ENCODE measurements at places on chromosomes 5 and 9.

DNA sequence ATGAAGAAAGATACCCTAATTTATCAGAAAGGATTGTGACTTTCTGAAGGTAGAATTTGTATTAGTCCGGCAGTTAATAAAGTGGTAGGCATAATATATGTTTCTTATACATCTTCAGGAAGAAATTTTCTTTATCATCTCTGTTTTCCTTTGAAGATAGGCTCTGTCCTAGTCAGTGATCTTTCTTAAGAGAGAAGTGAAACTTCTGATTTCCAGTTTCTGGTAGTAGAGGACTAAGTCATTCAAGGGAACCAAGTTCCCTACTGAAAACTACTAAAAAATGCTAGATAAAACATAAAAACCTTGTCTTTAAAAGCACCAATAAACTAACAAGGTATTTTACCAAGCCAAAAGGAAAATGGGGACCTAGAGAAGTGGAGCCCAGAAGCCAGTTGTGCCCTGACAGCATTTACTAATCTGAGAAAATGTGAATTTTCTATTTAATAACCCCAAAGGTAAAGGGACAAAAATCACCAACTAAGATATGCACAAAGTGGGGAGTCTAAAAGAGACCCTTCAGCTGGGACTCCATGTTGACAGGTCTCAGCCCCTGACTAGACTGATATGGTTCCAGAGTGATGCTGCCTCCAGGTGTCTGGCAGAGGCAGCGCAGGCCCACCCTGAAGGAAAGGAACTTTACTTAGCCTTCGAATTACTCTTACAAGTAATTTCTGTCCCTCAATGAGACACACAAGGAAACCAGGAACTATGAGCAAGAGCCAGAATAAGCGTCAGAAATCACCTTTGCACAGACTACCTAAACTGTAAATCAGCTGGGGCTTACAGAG lies 72.7 kb downstream of the FAM78A start:
- peak; percentile 60 for DNase-seq

DNA sequence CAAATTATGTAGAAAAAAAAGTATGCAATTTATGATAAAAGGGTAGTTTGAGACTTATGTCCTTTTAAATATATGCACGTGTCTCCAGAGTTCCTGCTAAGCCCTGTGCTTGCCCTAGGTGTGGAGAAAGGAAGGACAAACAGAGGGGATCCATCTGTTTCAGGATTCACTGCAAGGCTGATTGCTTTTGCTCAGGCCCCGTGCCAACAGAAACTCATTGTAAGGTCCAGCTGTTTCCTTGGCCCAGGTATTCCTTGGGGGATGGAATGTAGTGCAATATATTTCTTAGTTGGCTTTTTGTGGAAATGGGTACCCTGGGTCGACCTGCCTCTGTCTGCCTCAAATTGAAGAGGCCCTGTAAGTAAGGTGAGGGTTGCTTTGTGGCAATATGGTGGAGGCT lies 268.6 kb upstream of the CLINT1 start:
- DNase-seq, result no peak

GRCh38 chr5:148875205-148875875 lies 48.9 kb downstream of the ADRB2 start:
- peak; percentile 2 for DNase-seq

DNA sequence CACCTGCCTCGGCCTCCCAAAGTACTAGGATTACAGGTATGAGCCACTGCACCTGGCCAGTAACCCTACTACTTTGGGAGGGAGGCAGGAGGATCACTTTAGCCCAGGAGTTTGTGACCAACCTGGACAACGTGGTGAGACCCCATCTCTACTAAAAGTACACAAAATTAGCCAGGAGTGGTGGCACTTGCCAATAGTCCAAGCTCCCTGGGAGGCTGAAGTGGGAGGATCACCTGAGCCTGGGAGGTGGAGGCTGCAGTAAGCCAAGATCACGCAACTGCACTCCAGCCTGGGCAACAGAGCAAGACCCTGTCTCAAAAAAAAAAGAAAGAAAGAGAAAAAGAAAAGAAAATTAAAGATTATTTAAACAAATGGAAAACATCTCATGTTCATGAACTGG lies 10.3 kb downstream of the GDF9 start:
- DNase-seq, result no peak

DNA sequence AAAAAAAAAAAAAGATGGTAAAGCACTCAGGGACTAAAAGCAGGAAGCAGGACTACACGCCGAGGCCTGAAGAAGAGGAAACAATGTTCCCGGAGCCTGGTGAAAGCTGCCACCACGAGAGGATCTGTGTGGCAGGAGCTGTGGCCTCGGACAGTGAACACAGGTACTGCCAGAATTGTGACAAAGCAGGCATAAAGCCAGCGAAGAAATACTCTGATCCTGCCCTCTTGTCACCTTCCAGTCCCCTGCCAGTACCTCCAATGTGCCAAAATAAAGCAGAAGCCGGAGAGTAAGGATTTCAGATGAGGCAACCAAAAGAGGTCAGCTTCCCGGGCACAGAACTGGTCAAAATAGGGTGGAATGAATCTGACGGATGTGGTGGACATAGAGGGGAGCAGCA lies 211.5 kb upstream of the TARS1 start:
- DNase-seq, result no peak

GRCh38 chr5:50730841-50731240 lies 64.4 kb downstream of the PARP8 start:
- DNase-seq, result no peak

DNA sequence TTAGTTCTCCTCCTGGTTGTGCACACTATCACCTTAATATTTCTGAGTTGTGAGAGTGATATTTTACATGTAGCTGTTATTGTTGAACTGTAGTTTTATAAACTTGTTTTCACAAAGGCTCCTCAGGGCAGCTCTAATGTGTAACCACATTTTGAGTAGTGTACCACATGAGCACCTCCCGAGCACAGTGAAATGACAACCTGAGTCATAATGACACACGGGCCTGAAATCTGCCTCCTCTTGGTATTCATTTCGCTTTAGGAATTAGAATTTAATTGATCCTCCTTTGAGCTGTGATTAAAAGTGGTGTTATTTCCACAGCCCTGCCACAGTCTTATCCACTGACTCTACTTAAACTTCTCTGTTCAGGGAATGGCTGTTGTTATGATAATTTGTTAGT lies 7.9 kb downstream of the MTRR start:
- DNase-seq, result no peak

DNA sequence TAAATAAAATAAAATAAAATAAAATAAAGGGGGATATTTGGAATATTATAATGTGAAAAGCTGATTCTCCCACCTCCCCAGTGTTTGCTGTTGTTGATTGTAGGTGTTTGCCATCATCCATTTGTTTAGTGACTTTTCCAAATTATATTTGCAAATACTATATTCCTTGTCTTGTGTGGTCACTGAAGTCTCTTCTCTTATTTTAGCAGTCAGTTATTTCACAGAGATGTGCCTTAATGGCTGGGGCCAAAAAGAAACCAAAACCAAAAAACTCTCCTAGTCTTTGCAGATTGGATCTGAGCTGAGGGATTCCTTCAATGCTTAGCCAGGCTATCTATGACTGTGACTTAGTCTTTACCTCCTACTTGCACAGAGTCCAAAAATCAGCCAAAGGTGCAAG lies 70.9 kb upstream of the ZNF169 start:
- DNase-seq, result no peak

DNA sequence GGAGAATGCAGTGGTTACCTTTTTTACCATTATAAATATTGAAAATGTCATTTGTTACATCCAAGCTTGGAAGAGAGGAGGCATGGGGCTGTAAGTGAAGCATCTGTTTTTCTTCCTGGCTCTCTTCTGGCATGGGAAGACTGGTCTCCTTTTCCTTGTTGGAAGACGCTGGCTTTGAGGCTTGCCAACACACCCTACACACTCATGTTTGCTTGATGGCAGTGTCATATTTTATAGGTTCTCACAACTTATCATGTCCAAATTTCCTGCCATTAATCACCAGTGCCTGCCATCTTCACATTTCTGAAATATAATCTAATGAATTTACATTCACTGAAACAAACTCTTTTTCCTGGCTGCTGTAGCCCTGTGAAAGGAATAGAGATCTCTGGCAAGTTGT lies 252.9 kb downstream of the MAN2A1 start:
- DNase-seq, result no peak

DNA sequence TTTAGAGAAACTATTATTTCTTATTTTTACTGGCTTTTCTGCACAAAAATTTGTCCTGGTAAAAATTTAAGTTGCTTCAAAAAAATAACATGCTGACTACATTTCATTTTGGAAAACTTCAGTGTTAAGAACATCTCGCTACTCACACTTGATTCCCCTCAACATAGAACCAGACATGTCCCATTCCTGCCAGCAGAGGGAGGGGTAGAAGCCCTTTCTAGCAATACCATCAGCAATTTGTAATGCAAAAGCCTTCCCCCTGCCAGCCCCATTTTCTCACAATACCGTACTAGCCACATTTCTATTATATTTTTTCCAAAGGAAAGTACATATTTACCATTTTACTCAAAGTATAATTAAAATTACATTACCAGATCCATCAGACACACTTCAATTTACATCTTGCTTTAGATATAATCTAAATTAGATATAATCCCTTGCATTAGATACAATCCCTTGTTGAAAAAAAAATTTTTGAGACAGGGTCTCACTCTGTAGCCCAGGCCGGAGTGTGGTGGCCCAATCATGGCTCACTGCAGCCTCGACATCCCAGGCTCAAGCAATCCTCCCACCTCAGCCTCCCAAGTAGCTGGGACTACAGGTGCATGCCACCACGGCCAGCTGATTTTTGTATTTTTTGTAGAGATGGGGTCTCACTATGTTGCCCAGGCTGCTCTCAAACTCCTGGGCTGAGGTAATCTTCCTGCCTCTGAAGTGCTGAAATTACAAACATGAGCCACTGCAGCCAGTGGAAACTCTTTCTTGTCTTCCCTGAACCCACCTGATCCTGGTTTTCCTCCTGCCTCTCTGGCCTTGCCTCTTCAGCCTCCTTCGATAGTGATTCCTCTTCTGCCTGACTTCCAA lies 39.6 kb upstream of the IDNK start:
- peak; percentile 15 for DNase-seq

Data from hematopoietic multipotent progenitor cell treated with erythropoietin and hydrocortisone succinate and interleukin-3 and kit ligand, for 15 days (in vitro differentiated cells).